ENCODE measurements at places on chromosomes 3 and 15.

DNA sequence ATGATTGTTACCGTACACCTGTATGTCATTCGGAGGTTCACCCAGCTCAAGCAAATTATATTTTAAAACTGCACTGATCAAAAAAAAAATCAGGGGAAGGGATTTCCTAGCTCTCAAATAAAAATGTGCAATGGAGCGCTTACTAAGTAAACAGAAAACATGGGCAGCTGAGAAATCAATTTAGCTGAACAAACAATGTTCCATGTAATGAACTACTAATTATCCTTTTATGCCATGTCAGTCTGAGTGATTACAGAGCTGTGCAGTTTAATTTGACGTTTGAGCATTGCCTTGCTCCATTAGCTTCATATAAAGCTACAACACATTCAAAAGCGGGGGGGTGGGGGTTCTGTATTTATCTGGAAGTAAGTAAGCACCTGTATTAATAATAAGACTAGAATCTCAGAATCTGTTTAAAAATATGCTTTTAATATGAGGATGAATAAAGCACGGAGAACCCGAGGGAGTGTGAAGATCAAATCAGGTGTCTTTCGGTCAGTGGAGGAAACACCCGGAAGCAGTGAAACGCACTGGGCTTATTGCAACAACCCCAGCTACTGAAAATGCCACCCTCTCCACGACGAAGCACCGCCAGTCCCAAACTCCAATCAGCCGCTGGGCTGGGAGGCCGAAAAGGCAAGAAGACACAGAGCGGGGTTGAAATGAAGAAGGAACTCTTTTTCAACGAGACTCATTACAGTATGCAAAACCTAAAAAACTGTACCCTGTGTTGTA lies 196.5 kb upstream of the ATP11B start:
- DNase-seq = no peak

DNA sequence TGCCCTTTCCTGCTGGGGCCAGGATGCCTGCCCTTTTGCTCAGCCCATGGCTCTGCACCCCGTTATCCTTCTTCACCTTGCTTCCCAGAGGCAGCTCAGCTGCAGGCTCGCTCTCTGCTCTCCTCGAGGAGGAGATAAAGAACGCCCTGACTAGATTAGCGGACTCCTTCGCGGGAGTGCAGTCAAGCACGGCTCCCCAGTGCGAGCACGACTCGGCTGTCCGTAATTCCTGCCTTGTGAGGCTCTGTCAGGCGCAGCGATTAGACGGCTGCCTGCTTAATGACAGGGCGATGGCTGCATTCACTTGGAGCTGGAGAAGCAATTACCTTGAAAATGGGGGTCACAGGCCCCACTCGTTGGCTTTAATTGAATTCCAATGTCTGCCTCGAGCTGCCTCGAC lies 25.9 kb downstream of the TLE3 start:
- DNase-seq = no peak

DNA sequence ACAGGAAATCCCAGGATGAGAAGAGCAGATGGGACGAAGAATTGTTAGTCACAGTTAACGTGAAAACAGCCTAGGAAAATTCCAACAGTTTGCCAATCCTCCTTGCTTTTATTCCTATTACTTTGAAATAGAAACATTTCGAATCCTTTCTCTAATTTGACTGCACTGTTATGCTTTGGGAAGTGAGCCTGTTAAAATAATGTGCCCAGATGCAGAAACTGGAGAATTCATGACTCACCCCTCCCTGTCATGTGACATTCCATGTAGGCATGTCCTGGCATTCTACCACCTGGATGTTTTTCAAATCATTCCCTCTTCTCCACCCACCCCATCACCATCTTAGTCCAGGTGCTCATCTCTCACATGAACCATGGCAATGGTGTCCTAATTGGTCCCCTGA lies 107.3 kb downstream of the MINAR1 start:
- DNase-seq = no peak

DNA sequence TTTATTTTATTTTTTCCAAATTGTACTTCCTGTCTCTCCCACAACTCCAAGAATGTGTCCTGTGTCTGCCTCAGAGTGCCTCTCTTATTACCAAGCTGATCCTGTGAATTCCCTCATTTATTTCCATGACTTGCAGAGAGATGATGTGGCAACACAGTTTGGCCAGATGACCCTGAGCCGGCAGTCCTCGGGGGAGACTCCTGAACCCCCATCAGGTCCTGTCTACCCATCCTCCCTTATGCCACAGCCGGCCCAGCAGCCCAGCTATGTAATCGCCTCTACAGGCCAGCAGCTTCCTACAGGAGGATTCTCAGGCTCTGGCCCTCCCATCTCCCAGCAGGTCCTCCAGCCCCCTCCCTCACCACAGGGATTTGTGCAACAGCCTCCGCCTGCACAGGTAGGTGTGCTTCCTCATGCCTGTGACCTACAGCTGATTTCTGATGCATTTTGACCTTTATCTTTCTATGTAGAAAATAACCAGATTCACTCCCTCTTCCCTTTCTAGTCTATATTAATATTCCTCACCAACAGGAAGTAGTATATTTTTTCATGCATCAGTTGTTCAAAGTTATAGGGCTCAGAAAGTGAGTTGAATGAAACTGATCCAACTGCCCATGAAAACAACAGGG lies 100.0 kb downstream of the ARPP21 start:
- no peak for DNase-seq

- DNase-seq = no peak
These were observed 265.4 kb upstream of the LYSMD4 start for GRCh38 chr15:99998661-99999101.

DNA sequence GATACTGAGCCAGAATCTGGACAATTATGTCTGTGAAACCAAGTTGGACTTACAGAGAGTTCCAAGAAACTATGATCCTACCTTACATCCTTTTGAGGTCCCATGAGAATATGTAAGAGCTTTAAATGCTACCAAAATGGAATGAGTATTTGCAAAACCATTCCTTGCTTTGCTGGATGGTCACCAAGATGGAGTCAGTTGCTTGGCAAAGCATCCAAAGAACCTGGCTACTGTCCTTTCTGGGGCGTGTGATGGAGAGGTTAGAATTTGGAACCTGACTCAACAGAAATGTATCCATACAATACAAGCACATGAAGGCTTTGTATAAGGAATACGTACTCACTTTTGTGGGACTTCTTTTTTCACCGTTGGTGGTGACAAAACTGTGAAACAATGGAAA lies 36.2 kb downstream of the AP4E1 start:
- no peak for DNase-seq

DNA sequence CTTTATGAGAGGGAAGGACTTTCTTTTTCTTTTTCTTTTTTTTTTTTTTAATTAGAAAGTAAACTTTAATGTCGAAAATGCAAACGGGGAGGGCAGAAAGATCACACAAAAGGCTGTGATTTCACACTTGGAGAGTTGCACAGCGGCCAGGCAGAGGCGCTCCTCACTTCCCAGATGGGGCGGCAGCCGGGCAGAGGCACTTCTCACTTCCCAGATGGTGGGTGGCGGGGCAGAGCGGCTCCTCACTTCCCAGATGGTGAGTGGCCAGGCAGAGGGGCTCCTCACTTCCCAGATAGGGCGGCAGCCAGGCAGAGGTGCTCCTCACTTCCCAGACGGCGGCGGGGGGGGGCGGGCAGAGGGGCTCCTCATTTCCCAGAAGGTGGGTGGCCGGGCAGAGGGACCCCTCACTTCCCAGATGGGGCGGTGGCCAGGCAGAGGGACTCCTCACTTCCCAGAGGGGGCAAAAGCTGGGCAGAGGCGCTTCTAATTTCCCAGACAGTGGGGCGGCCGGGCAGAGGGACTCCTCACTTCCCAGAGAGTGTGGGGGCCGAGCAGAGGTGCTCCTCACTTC lies 88.6 kb downstream of the ATP2B2 start:
- no peak for DNase-seq
